ENCODE measurements at places on chromosomes 5 and 9.

DNA sequence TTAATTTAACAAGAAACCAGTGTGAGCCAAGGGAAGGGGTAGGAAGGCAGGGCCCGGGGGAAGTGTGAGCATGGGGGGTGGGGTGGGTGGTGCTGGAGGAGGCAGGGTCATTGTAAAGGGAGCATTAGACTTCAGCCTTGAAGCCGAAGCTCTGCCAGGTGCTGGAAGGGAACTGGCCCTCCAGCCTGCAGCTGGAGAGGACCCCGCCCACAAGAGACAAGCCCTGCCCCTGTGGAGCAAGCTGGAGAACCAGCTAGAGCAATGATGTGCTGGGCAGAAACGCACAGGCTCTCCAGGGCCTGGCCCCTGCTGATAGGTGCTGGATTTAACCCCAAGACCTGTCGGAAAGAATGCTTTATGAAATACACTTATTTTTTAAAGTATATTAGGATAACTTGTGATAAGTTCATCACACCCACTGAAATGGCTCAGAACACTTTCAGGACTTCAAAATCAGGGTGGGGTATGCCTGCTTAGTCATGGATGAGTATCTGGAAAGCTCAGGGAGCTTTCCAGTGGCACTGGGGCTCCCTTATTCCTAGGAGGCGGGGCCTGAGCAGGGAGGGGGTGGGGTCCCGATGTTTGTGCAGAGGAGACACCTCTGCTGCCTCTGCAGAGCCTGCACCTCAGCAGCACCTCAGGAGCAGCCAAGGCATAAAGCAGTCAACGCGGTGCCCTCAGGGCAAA is 27.1 kb downstream of the UBE2QL1 start:
- DNase-seq: no peak

DNA sequence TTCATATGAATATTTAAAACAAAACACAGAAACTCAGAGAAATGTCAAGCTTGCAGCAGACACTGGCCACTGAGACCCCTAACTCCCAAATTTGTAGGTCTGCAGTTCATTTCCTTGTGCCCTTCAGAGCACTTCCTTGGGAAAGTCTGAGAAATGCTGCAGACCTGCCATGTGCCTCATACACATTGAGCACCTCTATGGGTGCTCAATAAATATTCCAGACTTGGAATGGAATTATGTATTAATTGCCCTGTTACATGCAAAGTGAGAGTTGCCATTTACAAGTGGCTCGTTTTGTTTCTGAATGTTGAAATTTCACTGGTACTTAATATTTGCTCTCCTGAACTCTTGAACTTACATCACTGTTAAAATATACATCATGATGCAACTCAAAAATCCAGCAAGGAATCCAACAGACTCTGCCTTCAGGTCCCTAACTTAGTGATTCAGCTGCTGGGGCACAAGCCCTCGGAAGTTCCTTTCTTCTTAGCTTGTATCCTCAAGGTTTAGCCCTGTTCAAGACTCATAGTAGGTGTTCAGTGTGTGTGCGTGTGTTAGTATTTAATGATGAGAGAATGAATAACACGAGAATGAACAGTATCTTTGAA is 90.6 kb downstream of the PTCD2 start:
- DNase-seq: no peak

DNA sequence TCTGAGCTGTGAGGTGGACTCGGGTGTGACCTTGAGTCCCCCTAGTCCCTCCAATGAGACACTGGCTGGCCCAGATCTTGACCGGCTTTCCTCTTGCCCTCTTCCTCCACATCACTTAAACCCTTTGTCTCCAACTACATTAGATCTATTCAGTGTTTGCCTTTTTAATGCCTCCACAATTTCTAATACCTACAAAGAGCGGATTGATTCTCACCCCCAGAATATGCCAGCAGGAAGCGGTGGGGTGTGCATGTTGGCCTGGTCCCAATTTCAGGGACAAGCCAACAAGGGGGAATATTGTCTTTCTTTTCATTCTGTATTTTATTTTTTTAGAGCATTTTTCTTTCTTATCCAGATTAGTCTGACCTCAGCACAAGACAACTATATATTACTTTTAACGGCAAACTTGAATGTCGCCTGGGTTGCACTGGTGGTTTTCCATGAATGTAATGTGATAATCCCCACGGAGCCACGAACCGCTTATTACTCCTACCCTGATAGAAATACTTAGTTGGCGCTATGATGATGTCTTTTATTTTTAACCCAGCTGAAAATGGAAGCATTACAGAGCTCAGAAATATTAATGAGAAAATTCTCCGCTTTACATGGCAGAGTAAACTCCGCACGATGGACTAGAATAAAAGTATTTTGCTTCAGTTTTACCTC is 68.5 kb upstream of the MYO10 start:
- DNase-seq: no peak

GRCh38 chr9:121199921-121200320 is 1.7 kb downstream of the RAB14 start:
- DNase-seq: no peak

- no peak for DNase-seq
Measured at GRCh38 chr5:176754376-176754973, 55.9 kb upstream of the UNC5A start.

GRCh38 chr5:164301708-164302107 is 796.3 kb downstream of the MAT2B start:
- DNase-seq: no peak

DNA sequence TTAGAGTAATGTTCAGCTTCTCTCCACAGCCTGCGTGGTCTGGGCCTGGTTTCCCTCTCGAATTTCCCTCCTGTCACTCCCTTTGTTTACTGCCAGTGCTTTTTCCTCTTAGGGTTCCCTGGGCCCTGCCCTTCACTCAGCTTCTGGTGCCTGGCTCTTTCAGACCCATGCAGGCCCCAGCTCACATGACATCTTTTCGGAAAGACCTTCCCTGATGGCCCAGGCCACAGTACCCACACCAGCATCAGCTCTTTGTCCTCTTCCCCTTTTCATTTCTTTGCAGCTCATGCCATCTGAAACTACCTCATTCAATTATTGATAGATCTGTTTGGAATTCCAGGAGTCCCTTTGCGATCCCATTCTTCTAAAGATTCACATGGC is 68.1 kb upstream of the ABL1 start:
- no peak for DNase-seq

DNA sequence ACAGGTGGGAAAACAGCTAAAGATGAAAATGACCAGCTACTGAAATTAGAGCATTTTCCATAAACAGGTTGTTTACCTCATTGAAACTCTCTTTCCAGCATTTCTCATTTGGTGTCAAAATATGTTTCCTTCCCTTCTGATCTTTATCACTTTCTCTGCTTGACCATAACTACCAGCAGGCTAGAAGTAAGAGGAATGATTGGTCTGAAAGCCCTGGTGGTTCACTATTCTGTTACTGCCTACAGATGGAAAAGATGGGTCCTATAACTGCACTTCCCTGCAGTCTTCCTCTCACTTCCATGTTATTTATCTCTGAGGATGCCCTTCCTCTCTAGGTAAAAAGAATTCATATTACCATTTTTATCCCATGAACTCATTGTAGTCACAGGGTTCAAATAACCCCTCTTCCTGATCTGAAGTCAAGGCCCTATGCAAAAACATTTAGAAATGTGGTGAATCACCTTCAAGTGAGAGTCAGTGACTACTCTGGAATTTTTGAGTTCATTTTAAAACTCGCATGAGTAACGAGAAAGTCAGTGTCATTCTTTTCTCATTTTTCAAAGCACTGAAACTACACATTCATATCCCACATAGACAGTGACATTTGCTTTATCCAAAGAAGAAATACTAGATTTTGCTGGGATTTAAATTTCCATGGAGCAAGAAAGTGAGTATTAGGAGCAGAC is 51.7 kb downstream of the ZNF474 start:
- no peak for DNase-seq

- no peak for DNase-seq
Measured at GRCh38 chr5:60196385-60197113, 303.0 kb upstream of the PDE4D start.

GRCh38 chr9:104835161-104835560 is 71.2 kb downstream of the NIPSNAP3B start:
- no peak for DNase-seq

- DNase-seq: no peak
Measured at GRCh38 chr9:33943389-33943788, 105.3 kb downstream of the UBAP2 start.

DNA sequence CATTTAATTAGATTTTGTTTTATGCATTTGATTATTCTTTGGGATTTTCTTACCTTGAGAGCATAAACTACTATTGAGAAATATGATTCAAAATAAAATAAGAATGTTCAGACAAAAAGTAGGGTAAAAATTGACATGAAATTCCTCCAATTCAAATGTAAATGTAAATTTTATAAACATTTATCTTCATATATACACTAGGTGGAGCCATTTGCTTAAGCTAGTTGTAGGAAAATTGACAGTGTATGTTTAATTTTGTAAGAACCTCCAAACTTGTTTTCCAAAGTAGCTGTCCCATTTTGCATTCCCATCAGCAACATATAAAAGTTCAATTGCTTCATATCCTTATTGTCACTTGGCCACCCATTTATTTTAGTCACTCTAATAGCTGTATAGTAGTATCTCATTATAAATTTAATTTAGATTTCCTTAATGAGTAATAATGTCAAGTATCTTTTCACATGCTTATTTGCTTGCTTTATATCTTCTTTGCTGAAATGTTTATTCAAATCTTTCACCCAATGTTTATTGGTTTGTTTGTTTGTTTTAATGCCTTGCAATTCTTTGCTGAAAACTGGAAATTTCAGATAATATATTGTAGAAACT is 37.6 kb upstream of the SLCO6A1 start:
- no peak for DNase-seq

DNA sequence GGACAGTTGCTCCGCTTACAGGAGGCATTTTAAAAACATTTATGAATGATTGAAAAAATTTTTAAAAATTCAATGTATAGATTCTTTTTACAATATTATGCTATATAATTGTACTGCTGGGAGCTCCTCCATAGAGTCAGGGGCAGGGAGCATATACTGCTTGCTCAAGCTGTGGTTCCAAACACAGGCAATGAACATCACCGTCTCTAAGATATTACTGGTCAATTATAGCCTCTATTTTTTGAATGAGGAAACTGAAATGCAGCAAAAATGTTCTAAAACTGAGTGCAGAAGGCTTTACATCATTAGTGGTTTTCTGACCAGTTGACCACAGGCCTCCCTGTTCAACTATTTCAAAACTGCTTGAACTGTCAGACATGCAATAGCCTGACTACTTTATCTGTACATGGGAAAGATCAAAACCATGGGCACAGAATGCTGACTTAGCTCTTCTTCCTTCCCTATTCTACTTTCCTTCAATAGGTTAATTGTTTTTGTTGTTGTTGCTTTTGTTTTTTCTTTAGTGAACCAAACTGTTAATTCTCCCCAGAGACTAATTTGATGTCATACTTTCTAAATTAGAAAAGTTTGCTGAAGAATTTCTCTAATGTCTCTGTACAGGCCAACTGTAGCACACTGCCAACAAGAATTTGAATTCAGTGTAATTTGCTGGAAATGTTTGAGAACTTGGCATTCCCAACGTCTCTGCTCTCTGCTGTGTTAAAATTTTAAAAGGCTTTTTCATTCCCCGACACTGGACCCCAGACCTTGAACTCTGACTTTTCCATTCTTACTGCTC is 107.6 kb upstream of the MPDZ start:
- no peak for DNase-seq

DNA sequence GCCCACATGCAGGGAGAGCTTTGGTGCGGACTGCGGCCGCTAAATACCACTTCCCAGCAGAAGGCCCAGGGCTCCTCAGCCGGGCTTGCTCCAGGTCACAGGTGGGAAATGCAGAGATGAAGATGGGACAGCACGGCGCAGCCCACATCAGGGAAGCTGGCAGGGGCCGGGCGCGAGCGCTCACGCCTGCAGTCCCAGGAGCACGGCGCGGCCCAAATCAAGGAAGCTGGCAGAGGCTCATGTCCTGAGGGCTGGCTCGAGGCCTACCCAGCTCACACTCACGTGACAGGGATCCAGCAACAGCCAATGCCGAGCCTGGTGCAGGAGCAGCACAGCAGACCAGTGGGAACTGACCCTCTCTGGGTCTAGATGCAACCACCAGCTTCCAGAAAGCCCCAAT is 16.3 kb downstream of the LPCAT1 start:
- no peak for DNase-seq

DNA sequence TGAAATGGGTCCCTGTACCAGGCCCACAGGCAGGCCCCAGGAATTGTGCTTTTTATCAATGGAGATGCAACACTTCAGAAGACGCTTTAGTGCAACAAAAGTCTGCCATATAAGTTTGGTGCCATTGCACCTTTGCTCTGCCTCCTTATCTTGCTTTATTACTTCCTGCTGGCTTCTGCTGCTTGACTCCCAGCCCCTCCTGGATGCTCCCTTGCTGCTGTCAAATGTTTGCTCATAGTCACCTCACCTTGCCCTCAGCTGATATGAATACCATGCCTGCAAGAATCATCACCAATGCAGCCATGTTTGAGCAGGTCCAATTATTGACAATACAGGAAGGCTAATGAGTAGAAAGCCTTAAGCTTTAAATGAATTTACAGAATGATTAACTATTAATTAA is 25.4 kb downstream of the MEGF10 start:
- no peak for DNase-seq

DNA sequence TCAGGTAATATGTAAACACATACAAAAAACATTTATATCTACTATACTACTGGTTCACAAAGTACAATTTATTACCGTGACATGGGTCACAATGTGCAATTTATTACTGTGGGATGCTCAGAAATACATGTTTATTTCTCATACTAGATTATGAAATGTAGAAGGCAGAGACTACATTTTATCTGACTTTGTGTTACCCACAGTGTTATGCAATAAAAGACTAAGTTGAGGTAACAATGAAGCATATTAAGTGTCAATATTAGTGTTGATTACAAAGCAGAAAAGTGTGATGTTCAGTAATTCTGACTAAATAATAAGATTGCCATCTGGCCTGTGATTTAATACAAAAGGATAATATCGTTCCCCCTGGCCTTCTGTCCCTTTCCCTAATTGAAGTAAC is 42.4 kb downstream of the CPLANE1 start:
- no peak for DNase-seq

GRCh38 chr5:107439832-107440231 is 230.9 kb downstream of the EFNA5 start:
- DNase-seq: no peak

- DNase-seq: no peak
Measured at GRCh38 chr5:135016861-135017290, 17.2 kb downstream of the PITX1 start.

GRCh38 chr9:78286946-78287388 is 10.0 kb upstream of the PSAT1 start:
- DNase-seq: no peak

DNA sequence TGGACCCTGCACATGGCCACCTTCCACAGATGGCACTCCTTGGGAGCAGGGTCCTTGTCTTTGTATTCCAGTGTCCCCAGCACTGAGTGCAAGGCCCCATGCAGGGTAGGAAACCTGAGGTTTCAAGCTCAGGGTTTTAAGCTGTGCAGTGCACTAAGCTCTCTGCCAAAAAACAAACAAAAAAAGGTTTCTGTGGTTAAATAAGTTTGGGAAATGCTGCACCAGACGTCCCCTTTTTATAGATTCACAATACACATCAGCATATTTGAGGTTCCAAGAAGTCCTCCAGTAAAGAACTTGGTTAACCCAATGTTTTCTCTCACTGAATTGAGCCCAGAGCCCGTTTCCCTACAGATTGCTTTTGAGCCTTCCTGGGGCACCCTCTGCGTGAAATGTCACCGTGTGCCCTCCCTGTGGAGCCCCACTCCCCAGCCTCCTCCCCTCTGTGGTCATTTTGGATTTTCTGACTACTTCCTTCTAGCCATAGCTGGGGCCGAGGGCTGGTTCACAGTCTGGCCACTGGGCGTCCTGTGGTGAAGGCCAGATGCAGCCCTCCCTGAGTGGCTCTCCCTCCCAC is 17.1 kb downstream of the DELE1 start:
- no peak for DNase-seq
